ENCODE measurements at places on chromosomes 12 and 14.

DNA sequence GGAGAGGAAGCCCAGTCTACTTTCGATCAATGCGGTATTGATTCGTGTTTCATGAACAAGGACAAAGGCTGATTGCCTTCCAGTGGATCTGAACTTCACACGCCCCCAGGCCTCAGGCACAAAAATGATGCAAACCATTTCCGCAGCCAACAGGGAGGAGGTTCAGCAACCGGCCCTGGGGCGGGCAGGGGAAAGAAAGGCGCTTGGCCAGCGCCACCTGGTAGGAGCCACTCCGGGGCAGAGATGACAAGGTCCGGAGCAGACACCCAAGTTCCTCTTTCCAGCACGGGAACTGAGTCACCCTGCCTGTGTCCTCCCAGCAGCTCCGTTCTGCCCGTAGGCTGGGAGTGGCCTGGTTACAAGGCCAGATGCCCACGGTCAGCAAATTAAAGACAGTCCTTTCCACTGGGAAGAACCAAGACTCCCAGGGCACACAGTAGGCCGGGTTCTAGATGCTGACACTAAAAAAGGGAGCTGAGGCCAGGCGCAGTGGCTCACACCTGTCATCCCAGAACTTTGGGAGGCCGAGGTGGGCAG, 136.3 kb downstream of the SCARB1 start:
- DNase-seq: no peak

GRCh38 chr12:27284751-27285150, 40.7 kb downstream of the STK38L start:
- no peak for DNase-seq

DNA sequence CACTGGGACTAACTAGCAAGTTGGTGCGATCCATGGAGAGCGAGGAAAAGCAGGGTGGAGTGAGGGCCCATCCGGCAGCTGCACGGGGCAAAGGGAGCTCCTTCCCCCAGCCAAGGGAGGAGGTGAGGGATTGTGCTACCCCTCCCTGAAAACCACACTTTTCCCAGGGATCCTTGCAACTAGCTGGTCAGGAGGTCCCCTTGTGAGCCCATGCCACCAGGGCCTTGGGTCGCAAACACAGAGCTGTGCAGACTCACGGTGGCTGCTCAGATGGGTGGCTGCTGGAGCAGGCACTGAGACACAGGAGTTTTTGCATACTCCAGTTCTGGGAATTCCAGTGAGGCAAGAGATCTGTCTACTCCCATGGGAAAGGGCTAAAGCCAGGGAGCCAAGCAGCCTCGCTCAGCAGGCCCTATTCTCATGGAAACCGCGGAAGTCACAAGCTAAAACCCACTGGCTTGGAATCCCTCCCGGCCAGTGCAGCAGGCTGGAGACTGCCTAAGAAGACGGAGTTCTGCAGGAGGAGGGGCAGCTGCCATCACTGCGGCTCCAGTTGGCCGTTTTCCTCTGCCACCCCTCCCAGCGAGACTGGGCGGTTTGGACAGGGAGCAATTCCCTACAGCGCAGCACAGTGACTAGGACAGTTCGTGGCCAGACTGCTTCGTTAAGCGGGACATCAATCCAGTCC, 10.9 kb upstream of the ZNF705A start:
- no peak for DNase-seq

DNA sequence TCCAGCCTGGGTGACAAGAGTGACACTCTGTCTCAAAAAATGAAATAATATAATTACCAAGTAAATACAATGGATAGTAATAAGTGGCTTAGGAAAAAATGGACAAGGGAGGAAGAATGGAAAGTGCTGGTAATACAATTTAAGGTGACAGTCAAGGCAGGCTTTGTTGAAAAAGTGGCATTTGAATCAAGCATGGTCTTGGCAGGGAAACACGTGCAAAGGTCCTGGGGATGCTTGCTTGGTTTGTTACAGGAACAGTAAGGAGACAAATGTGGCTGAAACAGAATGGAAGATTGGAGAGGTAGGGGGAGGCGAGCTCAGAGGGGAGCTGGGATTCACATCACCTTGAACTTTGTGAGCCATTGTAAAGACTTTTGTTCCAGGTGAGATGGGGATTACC, 153.2 kb downstream of the TMEM132C start:
- no peak for DNase-seq

DNA sequence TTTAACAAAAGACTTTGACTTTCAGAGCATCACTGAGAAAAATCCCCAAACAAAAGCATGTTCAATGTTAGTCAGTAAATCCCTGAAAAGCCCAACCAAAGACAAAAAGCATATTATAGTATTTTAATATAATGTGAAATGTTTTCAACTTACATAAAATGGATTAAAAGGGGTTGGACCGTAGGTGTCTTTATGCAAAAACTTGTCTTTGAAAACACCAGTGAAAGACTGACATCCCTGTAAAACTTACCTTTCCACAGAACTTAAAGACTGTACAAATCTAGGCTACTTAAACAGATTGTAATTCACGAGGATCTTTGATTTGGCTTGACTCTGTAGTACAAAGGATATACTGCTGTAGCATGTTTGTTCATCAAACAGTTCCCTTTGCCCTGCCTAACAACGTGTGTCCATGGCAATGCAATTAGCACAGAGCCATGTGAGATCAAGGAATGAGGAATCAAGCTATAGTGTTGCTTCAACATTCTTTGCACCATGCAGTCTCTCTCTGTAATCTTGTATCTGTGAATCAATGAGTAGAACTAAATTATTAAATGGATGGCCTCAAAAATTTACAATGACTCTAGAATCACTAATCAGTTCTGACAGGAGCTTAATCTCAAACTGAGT, 138.5 kb upstream of the SYT1 start:
- no peak for DNase-seq

DNA sequence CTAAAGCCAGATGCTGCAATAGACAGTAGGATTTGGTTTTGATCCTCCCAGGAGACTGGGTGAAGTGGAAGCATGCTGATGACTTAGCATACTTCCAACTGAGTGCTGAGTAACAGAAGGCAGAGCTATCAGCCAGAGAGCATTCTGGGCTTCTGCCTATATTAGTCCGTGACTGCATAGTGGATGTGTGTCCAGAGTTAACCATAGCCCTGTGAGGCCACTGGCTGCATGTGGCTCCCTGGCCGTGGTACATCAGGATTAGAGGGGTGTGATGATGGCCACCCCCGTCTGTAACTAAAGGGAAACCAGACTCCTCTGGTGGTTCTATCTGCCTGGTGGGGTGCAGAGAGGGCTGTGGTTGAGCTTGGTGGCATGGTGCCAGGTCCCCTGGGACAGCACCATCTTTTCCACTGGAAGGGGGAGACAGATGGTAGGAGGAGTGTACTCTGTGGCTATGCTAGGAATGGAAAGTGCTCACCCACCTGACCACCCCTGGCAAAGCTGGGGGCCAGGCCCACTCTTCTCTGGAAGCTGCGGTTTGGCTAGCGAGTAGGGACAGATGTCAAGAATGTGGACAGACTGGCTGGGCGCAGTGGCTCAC, 27.4 kb downstream of the ABCD4 start:
- no peak for DNase-seq

- DNase-seq: no peak
Measured at GRCh38 chr14:106506881-106507305, 980.5 kb downstream of the TMEM121 start.

DNA sequence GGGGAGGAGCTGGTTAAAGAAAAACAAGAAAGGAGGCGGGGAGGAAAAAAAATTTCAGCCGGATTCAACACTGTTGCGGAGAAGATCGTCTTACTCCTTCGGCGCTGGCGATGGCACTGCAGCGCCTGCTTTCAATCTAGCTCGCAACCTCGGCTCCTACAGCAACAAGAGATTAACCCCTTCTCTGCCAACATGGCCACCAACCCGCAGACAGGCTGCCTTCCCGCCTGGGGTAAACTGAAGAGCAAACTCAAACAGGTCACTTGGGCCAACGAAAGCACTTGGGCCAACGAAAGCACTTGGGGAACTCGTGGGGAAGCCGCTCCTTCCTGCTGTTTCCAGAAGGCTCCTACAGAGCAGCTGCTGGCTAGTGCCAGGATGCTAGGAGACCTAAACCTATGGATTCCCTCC, 73.7 kb downstream of the CIT start:
- DNase-seq: no peak

DNA sequence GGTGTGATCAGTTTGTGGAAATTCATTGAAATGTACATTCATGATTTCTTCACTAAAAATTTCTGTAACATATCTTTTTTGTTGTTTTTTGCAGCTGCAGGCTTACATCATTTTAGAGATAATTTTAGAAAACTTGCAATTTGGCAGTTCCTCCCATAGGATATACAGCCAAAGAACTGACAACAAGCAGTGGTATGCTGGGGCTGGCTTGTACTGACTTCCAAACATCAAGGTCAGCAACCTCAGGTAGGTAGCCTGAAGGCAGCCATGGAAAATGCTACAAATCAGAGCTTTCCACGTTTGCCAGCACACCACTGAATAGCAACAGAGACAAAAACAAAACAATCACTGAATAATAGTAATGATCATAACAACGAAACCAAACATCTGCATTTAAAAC, 21.2 kb downstream of the TRIM9 start:
- DNase-seq: no peak

DNA sequence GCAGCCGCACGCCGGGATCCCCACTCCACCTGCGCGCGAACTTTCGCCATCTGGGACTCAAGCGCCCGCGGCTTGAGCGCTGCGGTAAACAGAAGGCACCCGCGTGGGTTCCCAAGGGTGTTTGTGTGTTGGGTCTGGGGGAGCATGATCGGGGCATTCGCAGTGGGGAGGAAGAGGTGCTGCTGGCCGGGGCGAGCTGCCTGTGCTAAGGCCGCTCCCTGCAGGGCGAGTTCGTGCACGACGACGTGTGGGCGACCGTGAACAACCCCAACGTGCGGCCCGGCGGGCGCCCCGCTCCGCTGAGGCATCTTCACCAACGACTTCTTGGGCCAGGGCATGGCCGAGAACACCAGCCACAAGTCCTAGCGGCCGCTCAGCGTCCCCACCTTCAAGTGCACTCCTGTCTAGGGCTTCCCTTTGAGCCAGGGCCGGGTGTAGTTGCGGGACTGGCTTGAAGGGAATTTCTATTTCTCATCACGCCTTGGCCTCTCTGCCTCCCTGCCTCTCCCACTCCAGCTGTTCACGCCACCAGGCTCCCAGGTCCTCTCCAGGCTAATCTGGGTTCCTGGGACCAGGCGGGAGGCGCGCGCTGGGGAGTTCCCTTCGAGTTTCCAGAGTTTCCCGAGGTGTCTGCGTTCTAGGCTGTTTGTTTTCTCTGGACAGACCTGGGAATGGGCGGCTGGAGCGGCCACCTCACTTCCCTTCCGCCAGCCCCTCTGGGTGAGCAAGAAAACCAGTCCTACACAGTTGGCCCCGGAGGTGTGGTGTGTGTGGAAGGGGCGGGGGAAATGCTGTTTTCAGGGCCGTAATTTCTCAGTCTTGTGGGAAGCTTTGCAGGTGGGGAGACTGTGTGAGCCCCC, 417.8 kb upstream of the TMTC1 start:
- no peak for DNase-seq

- DNase-seq: no peak
Measured at GRCh38 chr14:98785578-98785977, 486.4 kb downstream of the BCL11B start.

GRCh38 chr14:22536853-22537338, 52.1 kb downstream of the DAD1 start:
- DNase-seq: peak; percentile 76

GRCh38 chr12:87121896-87122295, 865.7 kb upstream of the MGAT4C start:
- DNase-seq: no peak

DNA sequence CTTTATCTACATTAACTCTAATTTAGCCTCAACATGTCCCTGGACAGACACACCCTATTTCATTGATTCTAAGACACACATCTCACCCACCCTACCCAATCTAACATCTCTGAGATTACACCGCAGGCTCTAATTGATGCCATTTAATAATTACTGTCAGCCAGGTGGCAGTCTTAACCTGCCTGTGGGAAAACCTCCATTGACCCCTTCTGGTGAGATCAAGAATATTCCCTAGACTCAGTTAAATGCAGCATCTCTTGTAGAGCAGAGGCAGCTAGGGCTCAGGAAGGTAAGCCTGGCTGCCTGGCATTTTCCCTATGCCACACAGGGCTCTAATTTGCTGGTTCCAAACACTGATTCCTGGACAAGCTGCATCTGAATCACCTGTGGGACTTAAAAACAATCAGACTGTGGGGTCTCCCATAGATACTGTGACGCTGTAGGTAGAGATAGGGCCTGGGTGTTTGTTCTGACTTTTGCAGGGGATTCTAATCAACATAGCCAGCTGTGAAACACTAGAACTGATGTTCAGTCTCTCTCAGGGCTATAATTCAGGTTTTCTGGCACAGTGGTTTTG, 14.3 kb downstream of the MCRS1 start:
- no peak for DNase-seq

- DNase-seq: no peak
Measured at GRCh38 chr14:50191499-50191898, 39.9 kb downstream of the SOS2 start.

DNA sequence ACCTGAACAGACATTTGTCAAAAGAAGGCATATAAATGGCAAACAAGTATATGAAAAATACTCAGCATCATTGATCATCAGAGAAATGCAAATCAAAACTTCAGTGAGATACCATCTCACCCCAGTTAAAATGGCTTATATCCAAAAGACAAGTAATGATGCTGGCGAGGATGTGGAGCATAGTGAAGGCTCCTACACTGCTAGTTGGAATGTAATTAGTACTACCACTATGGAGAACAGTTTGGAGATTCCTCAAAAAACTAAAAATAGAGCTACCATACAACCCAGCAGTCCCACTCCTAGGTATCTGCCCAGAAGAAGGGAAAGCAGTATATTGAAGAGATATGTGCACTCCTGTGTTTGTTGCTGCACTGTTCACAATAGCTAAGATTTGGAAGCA, 146.1 kb downstream of the TGFB3 start:
- DNase-seq: no peak

DNA sequence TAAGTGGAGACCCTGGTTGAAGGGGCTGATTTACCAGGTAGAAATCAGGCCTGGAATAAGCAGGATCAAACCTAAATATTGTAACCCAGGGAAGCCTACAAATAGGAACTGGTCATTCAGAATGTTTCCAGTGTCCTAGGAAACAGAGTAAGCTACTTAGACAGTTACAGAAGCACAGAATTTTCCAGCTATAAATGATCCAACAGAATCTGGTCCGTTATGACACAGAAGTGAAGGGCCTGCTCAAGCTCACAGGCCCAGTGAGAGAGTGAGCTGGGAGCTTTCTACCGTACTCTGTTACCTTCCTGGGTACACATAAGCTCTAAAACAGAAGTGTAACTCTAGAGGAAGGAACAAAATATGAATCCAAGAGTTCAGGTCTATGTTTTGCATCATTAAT, 119.1 kb downstream of the TTC7B start:
- DNase-seq: no peak

DNA sequence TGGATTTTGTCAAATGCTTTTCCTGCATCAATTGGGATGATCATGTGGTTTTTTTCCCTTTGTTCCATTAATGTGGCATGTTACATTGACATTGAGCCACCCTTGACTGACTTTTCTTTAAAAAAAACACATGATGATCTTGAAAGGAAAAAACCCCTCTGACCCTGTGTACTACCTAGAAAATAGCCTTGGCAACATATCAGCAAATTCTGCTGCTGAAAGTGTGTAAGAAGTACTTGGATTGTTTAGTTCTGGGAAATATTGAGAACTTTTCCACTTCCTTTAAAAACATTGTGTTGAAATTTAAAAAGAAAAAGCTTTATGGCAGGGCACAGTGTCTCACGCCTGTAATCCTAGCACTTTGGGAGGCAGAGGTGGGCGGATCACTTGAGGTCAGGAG, 20.7 kb downstream of the ACACB start:
- no peak for DNase-seq
